ENCODE measurements at places on chromosomes 6 and 20. TPM values are rescaled to one million over a fixed set of nuclear protein-coding genes. Genes with fewer than 3 reads are reported as not detected.

The HTR1E gene
- 0.09 TPM for polyA plus RNA-seq

The TINAG gene
- polyA plus RNA-seq: not detected

The GCNT2 gene
- 19.3 TPM for polyA plus RNA-seq

The KIAA1755 gene
- 0.23 TPM for polyA plus RNA-seq

The PLEKHG1 gene
- polyA plus RNA-seq: 0.94 TPM

The FAM83C gene
- not detected for polyA plus RNA-seq

The KCNQ5 gene
- polyA plus RNA-seq: 0.36 TPM

The NEURL2 gene
- 6.9 TPM for polyA plus RNA-seq

The PSORS1C2 gene
- polyA plus RNA-seq: 0.11 TPM

The CCM2L gene
- 23.1 TPM for polyA plus RNA-seq

The SEMG1 gene
- polyA plus RNA-seq: 0.64 TPM

The LPIN3 gene
- polyA plus RNA-seq: 5.1 TPM

The LY6G6F gene
- polyA plus RNA-seq: not detected

The BPIFB2 gene
- polyA plus RNA-seq: not detected

The TEAD3 gene
- 20.1 TPM for polyA plus RNA-seq

The TREM2 gene
- polyA plus RNA-seq: 0.20 TPM

The ADGRB3 gene
- polyA plus RNA-seq: 0.31 TPM

The PRND gene
- 0.09 TPM for polyA plus RNA-seq

The DEFB132 gene
- polyA plus RNA-seq: not detected

The FAM209B gene
- not detected for polyA plus RNA-seq

The TRIM15 gene
- polyA plus RNA-seq: 0.18 TPM

The ZNF391 gene
- 4.8 TPM for polyA plus RNA-seq

The PPP1R14C gene
- polyA plus RNA-seq: 0.30 TPM

The PPP1R16B gene
- 3.8 TPM for polyA plus RNA-seq

The CGA gene
- polyA plus RNA-seq: not detected

The TFAP2A gene
- polyA plus RNA-seq: 0.24 TPM

The CDK5RAP1 gene
- 37.8 TPM for polyA plus RNA-seq

The NOTCH4 gene
- 1.9 TPM for polyA plus RNA-seq

The SOX18 gene
- 0.09 TPM for polyA plus RNA-seq

The PHF10 gene
- 8.9 TPM for polyA plus RNA-seq

The LY6G6C gene
- 0.23 TPM for polyA plus RNA-seq

The MAP7 gene
- 15.0 TPM for polyA plus RNA-seq

The TSPO2 gene
- not detected for polyA plus RNA-seq

The CRISP3 gene
- polyA plus RNA-seq: not detected

The EHMT2 gene
- polyA plus RNA-seq: 187 TPM

The LY6G6D gene
- polyA plus RNA-seq: 1.8 TPM

The LRRC73 gene
- polyA plus RNA-seq: 0.24 TPM

The ADA gene
- 33.9 TPM for polyA plus RNA-seq

The HLA-DMB gene
- 4.7 TPM for polyA plus RNA-seq
